KG1 (cell line): ENCODE measurements at places on chromosomes 12 and 14.

- DNase-seq, result no peak
These were observed 114.2 kb downstream of the BRMS1L start for GRCh38 chr14:35940291-35940690.

DNA sequence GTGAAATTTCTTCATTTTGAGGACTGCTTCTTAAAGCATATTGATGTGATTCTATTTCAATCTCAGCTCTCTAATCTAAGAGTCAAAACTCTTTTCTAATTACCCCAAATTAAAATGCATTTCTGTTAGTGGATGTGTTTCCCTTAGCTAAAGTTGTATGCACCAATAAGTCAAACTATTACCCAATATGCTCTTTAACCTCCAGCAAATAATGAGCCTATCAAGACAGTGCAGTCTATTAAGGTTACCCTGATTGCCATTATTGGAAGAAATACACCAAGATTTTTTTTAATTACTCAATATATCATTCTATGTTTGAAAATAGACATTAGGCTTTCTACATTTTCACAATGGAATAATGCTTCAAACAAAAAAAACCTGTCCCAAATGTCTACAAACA lies 310.0 kb downstream of the BTG1 start:
- DNase-seq, result no peak

- no peak for DNase-seq
These were observed 5.7 kb upstream of the CHGA start for GRCh38 chr14:92917041-92917940.

- no peak for DNase-seq
These were observed 59.7 kb upstream of the FAM222A start for GRCh38 chr12:109653890-109654289.

DNA sequence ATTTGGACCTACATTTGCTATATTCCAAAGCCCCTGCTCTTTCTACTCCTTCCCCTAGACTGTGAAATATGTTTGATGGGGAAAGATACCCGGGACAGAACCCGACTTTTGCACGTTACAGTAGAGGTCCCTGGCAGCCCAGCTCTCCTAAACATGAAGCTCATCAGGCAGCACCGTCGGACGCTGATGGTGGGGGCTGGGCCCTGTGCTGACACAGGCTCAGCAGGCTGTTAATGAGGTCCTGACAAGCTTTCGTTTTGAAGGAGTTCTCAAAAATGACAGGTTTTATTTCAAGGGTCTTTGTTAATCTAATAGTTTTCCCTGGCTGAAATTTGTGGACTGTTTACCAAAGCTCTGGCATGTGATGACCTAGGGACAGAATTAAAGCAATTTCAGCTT lies 102.3 kb downstream of the SLC25A47 start:
- no peak for DNase-seq

DNA sequence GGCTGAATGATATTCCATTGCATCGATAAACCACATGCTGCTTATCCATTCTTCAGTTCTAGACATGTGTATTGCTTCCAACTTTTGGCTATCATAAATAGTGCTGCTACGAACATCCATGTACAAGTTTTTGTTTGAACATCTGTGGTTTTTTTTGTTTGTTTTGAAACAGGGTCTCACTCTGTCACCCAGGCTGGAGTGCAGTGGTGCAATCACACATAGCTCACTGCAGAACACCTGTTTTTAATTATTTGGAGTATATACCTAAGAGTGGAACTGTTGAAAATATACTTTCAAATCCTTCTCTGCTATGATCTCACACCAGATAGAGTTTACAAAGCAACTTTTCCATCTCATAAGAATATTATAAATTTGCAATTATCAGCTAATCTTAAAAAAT lies 124.2 kb downstream of the TTC7B start:
- no peak for DNase-seq

GRCh38 chr12:52884526-52885293 lies 20.2 kb downstream of the KRT8 start:
- peak; percentile 13 for DNase-seq

DNA sequence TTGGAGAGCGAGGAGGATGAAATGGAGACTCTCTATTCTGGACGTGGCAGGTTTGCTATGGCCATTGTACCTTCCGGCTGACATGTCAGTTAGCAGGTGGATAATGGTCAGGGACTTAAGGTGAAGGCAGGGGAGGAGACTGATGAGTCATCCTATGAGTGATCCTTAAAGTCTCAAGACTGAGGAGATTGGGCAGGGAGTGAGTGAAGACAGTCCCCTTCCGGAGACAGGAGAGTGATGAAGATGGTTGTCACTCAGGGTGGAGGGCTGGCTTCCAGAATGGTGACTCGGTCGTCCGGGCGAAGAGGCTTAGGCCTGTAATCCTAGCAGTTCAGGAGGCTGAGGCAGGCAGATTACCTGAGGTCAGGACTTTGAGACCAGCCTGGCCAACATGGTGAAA lies 49.8 kb upstream of the CCDC63 start:
- DNase-seq, result no peak

- no peak for DNase-seq
These were observed 141.3 kb downstream of the CACNA1C start for GRCh38 chr12:2194060-2194459.

GRCh38 chr12:108193917-108194316 lies 64.8 kb downstream of the WSCD2 start:
- no peak for DNase-seq

DNA sequence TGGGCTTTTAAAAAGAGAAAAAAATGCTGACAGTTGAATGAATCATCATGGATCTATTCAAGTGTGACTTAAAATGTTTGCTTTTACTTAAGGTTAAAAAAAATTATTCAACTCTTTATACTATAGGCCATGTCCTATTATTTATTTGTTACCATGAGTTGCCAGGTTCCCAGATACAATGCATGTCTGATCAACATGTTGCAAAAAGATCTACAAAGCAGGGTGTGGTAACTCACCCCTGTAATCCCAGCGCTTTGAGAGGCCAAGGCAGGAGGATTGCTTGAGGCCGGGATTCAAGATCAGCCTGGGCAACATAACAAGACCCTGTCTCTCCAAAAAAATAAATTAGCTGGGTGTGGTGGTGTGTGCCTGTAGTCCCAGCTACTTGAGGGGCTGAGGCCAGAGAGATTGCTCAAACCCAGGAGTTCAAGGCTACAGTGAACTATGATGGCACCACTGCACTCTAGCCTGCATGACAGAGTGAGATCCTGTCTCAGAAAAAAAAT lies 460.8 kb downstream of the BCAT1 start:
- no peak for DNase-seq

DNA sequence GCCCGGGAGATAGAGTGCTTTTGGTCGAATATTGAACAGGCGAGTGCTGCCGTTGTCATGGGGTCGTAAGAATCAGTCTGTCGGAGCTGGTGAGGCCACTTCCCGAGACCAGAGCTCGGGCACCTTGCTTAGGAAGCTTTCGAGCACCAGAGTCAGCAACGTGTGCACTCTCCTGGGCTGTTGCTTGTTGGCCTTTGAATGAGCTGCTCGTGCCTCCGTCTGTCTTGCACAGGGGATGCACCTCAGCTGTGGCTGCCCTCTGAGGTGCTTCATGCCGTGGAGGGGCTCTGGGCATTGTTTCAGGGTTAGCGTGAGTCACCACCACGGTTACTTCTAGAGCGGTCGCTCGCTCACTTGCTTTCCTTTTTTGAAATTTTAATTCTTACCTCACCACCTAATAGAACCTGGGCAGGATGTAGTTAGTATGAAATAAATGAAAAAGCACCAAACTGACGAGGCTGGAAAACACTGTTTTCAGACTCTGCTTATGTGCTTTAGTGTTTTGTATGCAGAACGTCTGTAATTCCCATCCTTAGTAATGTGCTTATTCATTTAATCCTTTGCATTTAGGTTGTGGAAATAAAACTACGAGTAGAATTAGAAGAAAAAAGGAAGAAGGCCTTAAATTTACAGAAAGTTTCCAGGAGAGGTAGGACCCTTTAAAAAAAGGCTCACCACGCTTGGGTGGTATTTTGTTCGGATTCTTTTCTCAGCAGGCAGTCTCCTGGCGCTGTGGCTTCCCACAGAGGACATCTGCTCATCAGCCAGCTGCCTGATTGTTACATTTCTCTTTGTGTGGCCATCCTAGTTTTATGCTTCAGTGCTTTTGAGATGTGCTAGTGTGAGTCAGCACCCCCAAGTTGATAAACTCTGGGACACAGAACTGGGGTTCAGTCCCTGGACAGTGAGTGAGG lies 40.6 kb downstream of the EP400 start:
- no peak for DNase-seq

- no peak for DNase-seq
These were observed 128.5 kb downstream of the KCNK10 start for GRCh38 chr14:88194531-88194930.

GRCh38 chr12:8905546-8905945 lies 8.8 kb upstream of the PHC1 start:
- no peak for DNase-seq

GRCh38 chr12:106229036-106229591 lies 18.7 kb downstream of the CKAP4 start:
- no peak for DNase-seq

DNA sequence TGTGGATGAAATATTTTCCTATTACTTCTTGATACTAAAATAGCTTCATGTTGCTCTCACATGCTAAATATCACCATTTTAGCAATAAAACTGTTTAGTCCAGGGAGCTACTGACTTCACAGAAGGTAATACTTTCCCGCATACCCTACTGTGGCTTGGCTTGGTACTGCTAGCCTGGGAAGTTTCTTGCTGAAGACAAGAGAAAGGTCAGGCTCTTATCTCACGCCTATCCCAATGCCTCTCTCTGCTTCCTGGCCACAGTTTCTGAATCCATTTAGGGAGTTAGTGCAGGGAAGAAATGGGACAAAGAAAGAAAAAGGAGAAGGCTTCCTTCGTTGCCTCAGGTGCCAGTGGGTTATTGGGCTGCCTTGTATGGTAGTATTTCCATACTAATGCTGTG lies 228.3 kb downstream of the MDGA2 start:
- no peak for DNase-seq

DNA sequence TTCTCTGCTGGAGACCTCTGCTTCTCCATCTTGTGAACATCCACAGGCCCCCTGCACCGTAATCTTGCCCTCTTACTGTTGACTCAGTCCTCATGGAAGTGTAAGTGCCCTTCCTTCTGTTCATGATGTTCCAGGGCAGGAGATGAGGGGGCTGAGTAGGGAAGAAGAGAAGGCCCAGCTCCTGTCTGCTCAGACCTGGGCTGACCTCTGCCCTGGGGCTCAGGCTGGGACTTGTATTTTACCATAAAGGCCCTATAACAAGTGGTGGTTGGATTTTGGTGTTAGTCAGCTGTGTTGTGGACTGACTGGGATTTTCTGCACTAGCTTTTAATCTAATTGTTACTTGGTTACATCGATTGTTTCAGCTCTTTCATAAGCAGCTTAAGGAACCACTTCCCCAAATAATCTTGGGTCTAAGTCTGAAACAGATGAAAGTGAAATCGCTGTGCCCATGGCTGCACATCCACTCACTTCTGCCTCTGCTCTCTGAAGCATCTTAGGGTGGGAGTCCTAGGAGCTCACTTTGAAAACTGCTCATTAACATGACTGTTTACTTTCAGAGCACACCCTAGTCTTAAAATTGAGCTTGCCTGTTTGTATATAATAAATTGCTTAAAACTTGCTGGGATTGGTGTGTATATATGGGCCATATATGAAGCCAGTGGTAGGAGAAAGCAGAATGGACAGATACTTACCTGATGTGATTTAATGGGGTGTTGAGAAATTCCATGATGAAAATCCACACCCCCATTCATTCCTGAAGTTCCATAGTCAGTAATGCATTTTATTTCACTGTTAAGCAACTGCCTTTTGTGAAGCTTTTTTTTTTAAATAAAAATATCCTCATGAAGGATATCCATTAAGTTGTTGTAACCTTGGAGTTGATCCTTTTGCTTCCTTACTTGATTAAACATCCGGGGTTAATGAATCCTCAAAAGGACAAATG lies 17.7 kb downstream of the C12orf71 start:
- no peak for DNase-seq

DNA sequence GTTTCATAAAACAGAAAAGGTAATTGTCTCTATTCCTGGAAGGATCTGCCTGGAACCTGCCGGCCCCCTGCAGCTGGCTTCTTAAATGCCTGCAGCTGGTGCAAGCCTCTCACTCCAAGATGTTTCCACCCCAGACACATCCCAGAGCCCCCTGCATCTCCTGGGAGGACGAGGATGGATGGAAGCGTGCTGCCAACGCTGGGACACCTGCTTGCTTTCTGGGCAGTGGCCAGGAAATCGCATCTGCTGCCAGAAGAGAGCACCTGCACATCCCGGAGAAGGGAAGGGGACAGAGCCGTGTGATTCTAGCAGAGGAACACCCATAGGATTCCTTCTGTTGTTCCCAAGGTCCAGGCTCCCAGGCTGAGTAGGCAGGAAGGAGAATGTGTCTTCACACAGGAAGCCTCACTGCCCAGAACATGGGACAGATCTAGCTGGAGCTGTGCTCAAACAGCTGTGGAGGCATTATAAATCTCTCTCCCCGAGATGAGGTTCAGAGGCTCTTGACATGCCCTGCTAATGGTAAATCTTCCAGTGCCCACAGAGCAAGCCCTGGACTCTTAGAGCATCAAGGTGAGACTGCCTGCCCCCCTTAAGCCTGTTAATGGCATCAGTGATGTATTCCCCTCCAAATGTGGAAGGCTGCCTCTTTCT lies 138.8 kb upstream of the MAP1LC3B2 start:
- no peak for DNase-seq

DNA sequence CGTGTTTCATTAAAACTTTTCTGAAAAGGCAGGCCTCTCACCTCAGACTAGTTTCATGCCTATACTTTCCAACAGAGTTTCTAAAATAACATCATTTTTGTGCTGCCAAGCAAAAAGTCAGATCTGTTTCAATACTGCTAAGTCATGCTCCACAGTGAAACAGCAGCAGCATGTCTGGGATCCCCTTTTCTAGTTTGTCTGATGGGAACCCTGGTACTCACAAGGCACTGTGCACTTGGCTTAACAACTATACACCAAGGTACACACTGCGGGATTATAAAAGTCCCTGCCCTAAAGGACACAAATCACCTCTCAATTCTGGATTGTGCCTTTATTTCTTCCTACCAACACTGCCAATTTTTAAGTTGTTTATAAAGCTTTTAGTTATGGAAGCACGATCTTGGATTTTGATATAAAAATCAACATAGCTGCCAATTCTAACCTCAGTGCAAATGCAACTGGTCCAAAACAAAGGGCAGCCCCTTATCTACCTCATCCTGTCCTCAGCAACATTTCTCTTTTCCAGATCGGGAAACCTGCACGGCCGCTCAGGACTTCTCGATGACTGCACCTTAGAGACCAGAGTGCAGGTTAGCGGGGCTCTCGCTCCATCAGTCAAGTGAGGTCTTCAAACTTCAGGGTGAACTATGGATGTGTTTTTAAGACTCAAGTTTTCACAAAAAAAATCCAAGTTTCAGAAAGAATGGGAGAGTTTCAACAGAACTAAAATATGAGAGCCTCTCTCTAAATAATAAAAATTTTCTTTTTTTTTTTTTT lies 1.7 kb upstream of the EIF5 start:
- no peak for DNase-seq

GRCh38 chr14:76591266-76591665 lies 170.0 kb upstream of the VASH1 start:
- no peak for DNase-seq

DNA sequence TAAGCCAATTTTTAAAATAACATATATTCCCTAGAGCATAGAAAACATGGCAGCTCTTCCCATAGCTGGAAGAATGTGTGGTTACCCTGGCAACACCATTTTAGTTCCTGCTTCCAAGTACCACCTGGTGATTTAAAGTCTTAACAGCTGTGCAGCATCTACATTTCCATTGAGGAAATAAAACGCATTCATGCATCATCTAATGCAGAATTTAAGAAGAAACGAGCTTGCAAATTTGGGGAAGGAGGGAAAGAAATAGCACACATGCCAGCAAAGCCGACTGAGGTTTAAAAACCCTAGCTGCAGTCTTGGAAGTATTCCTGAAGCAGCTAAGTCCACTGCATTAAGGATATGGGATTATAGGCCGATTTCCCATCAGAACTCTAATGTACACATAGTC lies 22.8 kb upstream of the SLC38A2 start:
- DNase-seq, result no peak
